ENCODE measurements at places on chromosomes 3 and 15.

DNA sequence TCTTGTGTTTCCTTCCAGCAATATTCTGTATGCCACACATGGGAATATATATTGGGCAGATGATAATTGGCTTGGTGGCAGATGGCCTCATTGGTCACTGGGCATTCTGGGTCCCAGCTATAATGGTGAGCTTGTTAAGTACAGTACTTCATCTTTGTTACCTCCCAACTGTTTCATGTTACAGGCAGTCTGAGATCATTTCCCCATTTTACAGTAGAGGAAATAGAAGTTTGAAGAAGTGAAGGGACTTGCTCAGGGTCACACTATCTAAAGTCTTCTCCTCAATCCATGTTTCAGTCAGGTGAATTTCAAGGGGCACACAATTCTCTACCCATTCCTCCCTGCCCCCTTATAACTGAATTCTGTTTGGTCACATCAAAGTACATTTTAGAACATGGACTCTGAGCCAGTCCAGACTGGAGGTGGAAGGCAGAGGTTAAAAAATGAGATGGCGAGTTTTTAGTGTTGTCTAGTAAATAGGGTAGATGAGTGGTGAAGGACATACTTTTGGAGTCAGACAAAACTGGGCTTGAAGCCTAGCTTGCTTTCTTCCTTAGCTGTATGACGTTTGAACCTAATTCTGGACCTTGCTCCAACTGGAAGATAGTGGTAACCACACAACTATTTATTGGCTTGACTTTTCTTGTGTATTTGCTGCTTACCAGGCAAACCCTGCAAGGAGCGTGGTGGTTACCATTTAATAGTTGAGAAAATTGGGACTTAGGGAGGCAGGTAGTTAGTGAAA, 2.5 kb downstream of the EEFSEC start:
- no peak for DNase-seq

- no peak for DNase-seq
Measured at GRCh38 chr3:150117076-150117475, 146.4 kb upstream of the PFN2 start.

DNA sequence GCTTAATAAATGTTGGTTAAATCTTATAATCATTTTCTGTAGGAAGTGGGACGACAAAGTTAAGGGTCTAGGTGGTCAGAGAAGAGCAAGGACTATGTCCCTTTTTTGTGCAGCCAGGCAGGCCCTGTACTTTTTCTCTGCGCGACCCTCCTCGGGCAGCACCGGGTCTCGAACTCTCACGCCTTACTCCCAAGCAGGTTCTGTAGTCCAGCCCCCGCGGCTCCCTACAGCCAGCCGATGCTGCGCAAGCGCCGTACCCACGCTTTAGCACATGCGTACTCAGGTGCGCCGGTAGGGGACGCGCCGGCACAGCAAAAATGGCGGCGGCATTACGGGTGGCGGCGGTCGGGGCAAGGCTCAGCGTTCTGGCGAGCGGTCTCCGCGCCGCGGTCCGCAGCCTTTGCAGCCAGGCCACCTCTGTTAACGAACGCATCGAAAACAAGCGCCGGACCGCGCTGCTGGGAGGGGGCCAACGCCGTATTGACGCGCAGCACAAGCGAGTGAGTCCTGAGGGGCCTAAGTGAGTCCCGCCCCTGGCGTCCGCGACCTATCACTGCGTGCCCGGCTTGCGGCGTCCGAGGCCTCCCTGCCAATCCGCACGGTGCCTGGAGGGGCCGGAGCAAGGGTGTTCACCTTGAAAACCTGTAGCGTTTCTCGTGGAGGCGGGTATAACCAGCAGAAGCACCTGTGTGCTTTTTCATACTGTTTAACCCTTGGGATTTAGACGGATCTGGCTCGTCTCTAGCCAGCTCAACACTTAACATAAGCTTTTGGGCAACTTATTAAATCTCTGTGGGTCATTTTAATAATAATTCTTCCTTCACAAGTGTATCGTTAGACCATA, at the start of gene PCCB:
PCCB (plus strand) TSS at position 282 of the 844 bp plus-strand sequence; CDS start at position 318, 36 bp downstream.
- DNase-seq: peak; percentile 84

- no peak for DNase-seq
Measured at GRCh38 chr3:172517859-172518466, 5.3 kb downstream of the TNFSF10 start.

- DNase-seq: no peak
Measured at GRCh38 chr15:52334491-52335160, 39.0 kb upstream of the MYO5C start.

DNA sequence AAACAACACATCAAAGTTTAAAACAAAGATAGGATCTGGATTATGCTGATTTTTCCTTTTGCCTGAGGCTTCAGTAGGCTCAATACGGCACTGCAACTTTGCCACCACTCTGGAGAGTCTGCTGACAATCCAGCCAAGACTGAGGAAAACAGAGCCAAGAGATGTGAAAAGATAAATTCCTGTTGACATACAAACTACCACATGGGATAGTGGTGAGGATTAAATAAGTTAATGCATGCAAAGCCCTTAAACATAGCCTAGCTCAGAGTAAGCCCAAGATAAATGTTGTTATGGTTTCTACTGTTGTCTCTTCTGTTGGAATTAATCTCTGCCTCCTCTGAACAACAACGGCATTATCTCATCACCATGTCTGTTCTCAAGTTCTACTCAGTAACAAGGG, 245.9 kb upstream of the LMCD1 start:
- DNase-seq: no peak

GRCh38 chr15:86082619-86083380, 3.1 kb downstream of the AGBL1 start:
- no peak for DNase-seq

GRCh38 chr15:70855764-70856163, 1.8 kb upstream of the LARP6 start:
- no peak for DNase-seq

DNA sequence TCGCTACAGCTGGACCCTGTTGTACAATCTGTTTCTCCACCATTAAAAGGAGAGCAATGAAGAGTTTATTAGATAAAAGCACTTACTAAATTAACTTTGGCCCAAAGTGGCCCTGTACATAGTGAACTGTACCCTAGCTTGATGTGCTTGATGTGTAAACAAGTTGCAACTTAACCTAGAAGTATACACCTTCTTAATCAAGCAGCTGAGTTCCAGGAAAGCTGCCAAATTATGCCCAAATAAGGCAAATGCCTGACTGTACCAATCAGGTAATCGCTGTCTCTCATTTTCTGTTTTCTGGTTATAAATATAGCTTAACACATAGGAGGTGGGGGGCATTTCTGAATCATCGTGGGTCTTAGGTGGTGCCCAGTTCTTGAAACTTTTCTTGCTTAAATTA, 704.8 kb upstream of the CBLB start:
- no peak for DNase-seq

Data from T-helper 9 cell (primary cell).